ENCODE measurements at places on chromosomes 5 and 9.

DNA sequence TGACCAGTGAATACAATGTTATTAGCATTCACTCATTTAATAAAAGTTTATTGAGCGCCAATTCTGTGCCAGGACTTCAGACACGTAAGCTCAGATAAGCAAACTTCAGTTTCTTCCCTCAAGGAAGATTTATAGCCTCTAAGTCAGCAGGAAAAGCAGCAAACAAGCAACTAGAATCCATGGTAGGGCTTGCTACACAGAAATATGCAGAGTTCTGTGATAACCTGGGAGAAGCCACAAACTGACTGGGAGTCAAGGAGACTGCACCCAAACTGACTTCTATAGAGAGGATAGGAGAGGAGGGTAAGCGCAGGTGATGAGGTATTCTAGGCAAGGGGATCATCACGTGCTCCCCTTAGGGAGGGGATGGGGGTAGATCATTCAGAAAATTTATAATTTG is 1.4 kb upstream of the OGN start:
- no peak for DNase-seq

DNA sequence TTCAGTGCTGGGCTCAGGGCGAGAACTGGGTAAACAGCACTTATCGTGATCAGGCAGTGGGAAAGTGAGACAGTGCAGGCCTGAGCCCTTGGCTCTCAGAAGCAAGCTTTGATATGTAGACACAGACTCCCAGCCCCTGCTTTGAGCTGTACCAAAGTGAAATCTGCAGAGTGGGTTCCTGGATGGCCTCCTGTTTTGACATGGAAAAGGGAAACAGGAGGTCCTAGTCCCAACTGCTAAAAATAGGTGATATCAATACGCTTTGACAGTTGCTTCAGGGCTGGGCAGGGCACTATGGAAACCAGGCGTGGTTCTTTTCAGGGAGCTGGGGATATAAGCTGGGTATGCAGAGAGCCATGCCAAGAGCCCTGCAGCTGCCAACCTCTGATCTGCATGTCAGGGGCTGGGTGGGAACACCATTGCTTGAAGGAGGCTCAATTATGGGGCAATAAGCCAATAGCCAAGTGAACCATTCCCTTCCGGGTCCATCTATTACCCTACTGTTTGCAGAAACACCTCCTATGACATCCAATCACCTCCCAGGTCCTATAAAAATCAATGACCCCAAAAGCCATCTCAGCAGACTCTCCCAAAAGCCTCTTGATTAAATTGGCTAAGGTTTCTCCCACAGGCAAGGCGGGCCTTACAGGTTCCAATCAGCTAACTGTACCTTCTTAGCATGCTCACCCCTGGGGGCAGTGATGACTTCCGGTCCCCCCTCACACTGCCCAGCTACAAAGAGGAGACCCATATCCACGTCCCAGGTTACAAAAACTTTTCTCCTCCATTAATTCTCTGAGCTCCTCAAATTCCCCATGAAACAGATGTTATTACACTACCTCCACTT is 45.8 kb downstream of the EPB41L4B start:
- peak; percentile 42 for DNase-seq

- DNase-seq = no peak
Measured at GRCh38 chr9:91416096-91416712, 7.4 kb downstream of the NFIL3 start.

DNA sequence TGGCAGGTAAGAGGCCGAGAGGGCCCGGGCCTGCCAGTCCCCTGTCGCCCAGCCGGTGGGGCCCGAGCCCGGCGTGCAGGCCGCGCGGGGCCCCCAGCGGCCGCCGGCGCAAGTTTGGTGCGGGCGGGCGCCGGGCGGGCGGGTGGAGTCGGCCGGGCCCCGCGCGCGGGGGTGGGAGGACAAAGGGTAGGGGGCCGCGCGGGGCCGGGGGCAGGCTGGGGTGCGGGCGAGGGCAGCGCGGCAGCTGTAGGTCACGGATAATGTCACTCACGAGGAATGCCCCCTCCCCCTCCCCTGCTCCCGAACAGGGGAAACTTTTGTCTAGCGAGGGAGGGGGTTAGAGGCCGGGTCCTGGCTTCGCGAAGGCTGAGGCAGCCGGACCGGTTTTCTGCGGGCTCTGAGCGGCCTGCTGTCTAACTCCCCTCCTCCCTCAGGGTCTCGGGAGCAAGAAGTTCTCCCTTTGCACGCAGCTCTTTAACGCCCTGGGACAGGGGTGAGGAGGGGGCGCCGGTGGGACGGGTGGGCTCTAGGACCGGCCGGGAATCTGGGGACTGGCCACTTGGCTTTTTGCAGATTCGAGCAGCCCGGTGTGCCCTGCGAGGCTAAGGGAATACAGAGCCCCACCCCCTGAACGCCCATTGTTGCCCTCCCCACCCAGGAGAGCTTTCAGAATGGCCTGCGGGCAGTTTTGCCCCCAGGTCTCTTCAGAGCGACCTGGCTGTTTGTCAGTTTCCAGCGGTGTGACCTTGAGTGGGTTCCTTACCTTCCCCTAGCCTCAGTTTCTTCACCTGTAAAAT is 21.3 kb upstream of the NDST1 start:
- peak; percentile 36 for DNase-seq

GRCh38 chr5:43336159-43336558 is 22.9 kb upstream of the HMGCS1 start:
- no peak for DNase-seq

DNA sequence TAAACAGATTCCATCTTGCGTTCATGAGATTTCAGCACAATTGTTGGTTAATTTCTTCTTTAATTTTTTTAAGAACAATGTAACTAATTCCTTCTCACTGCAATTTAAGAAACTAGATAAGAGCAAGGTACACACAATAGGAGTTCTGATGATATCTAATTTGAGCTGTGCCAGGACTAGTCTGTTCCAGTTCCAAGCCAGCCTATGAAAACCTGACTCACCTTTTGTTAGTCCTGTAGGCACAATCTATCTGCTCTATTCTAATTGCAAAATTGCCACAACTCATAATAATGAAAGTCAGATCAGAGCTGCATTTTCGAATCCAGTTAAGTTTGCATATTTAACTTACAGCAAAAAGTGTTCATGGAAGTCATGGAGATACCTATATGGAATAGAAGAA is 494.1 kb upstream of the TUSC1 start:
- no peak for DNase-seq

DNA sequence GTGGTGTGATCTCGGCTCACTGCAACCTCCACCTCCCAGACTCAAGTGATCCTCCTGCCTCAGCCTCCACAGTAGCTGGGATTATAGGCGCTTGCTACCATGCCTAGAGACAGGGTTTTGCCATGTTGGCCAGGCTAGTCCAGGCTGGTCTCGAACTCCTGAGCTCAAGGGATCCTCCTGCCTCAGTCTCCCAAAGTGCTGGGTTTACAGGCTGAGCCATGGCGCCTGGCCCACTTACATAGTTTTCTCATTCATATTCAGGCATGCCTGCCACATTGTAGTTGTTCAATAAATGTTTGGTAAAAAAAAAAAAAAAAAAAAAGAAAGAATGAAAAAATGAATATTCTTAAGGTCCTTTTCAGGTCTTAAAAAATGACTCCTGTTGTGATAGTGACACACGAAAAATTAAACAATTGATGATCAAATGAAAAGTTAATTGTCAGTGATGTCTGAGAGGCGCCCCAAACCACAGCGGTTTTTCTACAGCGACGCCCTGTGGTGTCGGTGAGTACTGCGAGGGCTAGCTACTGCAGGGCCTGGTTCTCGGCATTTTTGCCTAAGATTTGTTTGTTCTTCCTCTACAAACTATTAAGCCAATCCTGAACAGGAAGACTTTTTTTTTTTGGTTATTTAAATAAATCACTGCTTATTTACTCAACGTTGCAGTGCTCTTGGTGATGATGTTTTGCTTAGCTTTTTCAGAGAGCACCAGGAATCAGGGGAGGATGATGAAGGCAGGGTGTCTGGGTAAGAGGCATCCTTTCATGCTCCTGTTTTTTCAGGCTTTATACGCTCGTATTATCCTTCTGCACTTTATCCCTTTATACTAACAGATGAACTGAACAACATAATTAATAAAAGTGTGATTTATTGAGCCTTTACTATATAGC is 67.0 kb upstream of the DPYSL3 start:
- no peak for DNase-seq

- no peak for DNase-seq
Measured at GRCh38 chr5:150114102-150114641, 27.8 kb upstream of the CSF1R start.

- DNase-seq = no peak
Measured at GRCh38 chr5:72472666-72473422, 34.4 kb downstream of the ZNF366 start.

- no peak for DNase-seq
Measured at GRCh38 chr5:178367736-178368120, 135.1 kb upstream of the PHYKPL start.

GRCh38 chr5:91145333-91145620 is 237.8 kb downstream of the ARRDC3 start:
- no peak for DNase-seq

DNA sequence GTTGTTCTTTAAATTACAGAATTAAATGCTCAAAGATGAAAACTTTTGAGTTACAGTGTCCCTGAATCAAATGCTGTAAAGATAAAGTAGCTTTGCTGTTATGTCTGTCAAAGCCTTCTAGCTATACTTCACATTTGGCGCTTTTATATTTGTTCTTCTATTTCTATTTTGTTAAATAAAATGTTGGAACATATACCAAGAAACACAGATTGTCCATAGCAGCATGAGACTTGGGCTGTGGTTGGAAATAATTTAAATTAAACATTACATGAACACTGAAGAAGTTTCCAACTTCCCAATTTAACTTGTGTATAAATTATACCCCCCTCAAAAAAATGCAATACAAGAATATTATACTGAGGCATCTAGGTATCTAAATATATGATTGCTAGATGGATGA is 249.8 kb downstream of the NR2F1-AS1 start:
- no peak for DNase-seq

DNA sequence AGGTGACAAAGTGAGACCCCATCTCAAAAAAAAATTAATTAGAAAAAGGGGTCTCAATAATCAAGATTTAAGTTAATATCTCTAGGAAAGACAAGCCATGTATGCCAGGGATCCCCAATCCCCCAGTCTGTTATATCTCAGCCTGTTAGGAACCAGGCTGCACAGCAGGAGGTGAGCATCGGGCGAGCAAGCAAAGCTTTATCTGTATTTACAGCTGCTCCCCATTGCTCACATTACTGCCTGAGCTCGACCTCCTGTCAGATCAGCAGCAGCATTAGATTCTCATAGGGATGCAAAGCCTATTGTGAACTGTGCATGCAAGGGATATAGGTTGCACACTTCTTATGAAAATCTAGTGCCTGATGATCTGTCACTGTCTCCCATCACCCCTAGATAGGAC is 116.8 kb downstream of the TARS1 start:
- DNase-seq = no peak

DNA sequence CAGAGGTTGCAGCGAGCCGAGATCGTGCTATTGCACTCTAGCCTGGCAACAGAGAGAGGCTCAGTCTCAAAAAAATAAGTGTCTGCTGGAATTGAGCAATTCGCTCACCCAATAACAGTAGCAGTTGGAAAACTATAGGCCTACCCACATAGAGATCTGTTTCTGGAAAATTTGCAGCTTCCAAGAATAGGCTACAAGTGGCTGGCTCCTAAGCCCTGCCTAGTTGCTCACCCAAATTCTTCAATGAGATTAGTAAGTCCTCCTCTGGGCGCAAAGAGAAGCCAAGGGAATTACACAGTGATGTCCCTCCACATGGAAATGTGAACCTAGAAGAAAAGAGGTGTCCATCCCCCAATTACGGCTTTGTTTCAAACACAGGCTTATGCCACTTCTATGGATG is 42.6 kb upstream of the RNF38 start:
- DNase-seq = no peak

- DNase-seq = no peak
Measured at GRCh38 chr5:93358176-93358575, 222.8 kb downstream of the NR2F1-AS1 start.

- no peak for DNase-seq
Measured at GRCh38 chr5:91106842-91107511, 276.1 kb downstream of the ARRDC3 start.

GRCh38 chr9:82275258-82275927 is 286.8 kb downstream of the SPATA31D1 start:
- no peak for DNase-seq

GRCh38 chr5:147939431-147940114 is 33.2 kb upstream of the C5orf46 start:
- DNase-seq = no peak

DNA sequence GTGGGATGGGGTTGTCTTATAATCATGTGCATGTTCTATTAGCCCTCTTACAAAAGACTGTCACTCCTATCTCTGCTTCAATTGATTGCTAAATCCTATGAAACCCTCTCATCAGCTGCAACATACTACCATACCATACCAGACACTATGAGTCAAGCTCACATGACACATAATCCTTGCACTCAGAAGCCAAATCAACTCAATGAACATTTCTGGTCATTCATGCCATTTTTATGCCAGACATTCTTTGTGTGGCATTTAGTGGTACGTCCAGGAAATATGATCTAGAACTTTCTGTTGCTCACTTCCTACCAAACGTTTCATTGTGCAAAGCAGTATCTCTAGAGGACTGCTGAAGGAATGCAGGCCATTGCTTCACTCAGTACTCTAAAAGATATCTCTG is 159.2 kb upstream of the GNA14 start:
- no peak for DNase-seq

DNA sequence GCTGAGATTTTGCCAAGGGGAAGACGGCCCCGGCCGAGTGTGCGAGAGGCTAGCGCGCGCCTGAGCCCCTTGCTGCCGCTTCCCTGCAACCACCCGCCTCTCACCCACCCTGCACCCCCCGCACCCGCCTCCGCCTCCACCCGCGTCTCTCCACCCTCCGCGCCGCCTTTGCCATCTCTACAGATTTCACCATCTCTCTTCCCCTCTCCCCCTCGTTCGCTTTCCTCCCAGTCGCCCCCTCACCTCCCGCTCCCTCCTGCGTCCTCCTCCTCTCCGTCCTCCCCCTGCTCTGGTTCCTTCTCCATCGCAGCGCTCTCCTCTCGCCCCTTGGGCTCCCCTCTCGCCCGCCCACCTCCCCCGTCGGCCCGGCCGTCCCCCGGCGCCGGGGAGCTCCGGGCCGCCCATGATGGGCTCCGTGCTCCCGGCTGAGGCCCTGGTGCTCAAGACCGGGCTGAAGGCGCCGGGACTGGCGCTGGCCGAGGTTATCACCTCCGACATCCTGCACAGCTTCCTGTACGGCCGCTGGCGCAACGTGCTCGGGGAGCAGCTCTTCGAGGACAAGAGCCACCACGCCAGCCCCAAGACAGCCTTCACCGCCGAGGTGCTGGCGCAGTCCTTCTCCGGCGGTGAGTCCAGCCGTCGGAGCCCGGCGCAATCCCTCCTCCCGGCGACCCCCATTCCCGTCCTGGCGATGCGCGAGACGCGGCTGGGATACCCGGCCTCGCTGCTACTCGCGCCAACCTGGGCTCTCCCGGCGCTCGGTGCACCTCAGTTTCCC is at the start of gene PRDM12:
Gene PRDM12, plus strand, starts transcription at position 344 of the 778 bp plus-strand sequence. Its CDS starts 60 bp downstream, at position 404.
- no peak for DNase-seq

- peak; percentile 29 for DNase-seq
Measured at GRCh38 chr5:112921026-112921832, 798 bp downstream of the REEP5 start.

DNA sequence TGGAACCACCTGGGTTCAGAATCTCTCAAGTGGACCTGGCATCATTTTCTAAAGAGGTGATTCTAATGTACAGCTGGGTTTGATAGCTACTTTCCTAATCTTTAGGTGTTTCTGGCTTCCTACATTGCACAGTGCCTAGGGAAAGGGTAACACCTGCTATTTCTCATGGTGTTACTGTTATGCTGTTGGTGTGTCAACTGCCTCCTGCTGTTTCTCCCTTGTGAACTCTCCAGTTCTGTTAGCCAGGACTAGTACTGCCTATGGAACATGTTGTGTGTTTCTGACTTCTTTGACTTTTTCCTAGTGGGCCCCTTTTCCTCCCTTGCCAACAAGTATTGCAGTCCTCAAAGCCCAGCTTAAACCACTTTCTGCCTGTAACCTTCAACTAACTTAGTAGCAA is 5.5 kb downstream of the ARHGEF28 start:
- no peak for DNase-seq
